Epithelial cell of esophagus (primary cell): ENCODE measurements at places on chromosomes 3 and 15.

- no peak for DNase-seq
Measured at GRCh38 chr3:79378064-79378463, 389.7 kb downstream of the ROBO1 start.

DNA sequence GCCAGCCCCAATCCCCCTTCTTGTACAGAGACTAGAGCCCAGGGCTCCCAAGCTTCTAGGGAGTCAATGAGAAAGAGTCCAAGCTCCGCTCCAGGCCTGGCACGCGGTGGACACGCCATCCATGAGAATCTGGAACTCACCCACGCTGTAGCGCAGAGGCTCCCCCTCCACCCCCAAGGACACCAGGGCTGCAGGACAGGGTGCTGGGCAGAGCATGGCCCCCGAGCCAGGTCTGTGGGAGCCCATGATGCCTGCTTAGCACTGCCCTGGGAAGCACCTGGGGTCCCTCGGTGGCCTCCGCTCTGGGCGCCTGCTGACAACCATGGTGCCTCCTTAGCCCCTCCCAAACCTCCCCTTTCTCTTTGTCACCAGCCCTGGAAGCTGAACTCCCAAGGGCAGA lies 28.5 kb downstream of the ACSBG1 start:
- DNase-seq: no peak

DNA sequence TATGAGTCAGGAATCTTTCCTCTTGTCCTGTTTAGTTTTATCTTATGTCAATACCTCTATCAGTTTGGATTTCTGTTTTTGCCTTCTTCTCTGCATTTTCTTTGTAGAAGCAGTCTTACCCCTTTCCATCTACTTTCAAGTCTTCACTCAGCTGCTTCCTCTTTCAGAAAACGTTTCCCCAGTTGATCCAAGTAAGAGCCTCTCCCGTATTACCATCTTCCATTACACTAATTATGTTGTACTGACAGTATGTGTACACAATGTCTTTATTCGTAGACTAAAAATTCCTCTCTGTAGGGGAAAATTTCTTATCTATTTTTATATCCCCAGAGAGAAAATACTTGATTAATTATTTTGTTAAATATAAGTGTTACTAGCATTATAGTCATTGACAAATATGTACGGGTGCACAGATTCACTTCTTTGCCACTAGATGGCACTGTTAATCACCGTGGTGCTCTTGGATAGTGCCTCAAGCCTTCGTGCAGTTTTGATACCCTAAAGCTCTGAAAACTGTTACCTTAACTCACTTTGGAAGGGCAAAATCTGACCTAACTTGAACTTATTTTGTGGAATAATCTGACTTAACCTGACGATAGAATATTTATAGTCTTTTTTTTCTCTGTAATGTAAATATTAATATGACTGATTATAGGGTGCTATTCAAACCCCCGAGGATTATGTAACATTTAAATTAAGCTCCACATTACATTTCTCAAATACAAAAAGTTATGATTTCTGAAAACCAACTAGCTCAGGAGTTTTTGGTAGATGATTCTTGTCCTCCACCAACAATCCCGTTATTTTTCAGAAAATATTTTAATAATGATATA lies 74.2 kb upstream of the POU1F1 start:
- DNase-seq: peak; percentile 59

GRCh38 chr3:72655131-72655551 lies 193.1 kb downstream of the SHQ1 start:
- DNase-seq: no peak

- no peak for DNase-seq
Measured at GRCh38 chr3:86594838-86595237, 396.1 kb downstream of the VGLL3 start.

GRCh38 chr15:59553879-59554735 lies 57.5 kb upstream of the GCNT3 start:
- peak; percentile 94 for DNase-seq

DNA sequence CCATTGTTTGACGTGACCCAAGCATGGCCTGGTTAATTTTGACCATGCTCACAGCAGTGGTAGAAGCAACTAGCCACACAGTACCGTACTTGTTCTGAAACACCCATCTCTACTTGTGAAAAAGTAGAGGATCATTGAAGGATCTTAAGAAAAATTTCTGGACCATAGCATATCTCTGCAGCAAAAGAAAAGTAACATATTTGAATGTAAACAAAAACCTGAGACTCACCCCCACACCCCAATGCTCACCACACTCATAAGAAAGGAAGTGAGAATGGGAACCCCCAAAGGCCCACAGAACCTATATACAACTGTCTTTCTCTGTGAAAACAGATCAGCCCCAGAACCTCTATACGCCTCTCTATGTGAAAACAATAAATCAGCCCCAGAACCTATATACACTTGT lies 33.8 kb upstream of the TFRC start:
- no peak for DNase-seq

GRCh38 chr3:11479221-11479620 lies 164.5 kb downstream of the VGLL4 start:
- DNase-seq: no peak

- no peak for DNase-seq
Measured at GRCh38 chr3:33795131-33795530, 3.3 kb upstream of the PDCD6IP start.

GRCh38 chr3:99607151-99607550 lies 31.2 kb upstream of the COL8A1 start:
- no peak for DNase-seq

DNA sequence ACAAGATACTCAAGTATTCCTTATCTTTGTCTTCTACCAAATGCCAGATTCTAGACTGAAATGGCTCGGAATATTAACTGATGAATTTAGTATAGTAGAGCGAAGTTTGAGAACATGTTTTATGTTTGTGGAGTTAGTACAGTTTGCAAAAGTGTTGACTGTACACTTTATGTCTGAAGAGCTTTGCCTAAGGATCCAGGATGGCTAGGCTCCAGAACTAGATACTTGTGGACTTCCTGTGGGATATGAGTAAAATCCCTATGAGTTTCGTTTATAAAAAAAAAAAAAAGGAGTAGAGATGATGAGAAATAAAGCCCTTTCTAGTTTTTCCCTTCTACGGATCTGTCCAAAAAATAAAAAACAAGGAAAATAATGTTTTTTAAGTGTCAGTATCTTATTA lies 96.7 kb downstream of the TP63 start:
- peak; percentile 15 for DNase-seq

DNA sequence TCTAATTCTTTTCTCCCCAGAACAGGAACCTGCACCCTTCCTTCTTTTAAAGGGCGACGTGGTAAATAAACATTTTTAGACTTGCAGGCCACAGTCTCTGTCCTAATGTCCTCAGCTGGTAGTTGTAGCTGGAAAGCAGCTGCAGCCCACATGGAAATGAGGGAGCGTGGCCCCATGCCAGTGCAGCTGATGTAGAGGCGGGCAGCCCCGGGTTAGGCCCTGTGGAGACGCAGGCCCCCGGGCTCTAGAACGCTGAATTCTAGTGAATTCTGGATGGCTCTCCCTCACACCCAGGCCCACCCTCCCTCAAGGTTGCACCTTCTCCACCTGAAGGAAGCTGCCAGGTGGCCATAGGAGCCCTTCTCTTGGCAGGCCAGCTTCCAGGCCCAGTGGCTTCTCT lies 52.3 kb downstream of the PGPEP1L start:
- no peak for DNase-seq

- DNase-seq: no peak
Measured at GRCh38 chr3:6862880-6863195, 1.9 kb downstream of the GRM7 start.

GRCh38 chr3:187403768-187404288 lies 35.6 kb downstream of the RTP4 start:
- peak; percentile 88 for DNase-seq

DNA sequence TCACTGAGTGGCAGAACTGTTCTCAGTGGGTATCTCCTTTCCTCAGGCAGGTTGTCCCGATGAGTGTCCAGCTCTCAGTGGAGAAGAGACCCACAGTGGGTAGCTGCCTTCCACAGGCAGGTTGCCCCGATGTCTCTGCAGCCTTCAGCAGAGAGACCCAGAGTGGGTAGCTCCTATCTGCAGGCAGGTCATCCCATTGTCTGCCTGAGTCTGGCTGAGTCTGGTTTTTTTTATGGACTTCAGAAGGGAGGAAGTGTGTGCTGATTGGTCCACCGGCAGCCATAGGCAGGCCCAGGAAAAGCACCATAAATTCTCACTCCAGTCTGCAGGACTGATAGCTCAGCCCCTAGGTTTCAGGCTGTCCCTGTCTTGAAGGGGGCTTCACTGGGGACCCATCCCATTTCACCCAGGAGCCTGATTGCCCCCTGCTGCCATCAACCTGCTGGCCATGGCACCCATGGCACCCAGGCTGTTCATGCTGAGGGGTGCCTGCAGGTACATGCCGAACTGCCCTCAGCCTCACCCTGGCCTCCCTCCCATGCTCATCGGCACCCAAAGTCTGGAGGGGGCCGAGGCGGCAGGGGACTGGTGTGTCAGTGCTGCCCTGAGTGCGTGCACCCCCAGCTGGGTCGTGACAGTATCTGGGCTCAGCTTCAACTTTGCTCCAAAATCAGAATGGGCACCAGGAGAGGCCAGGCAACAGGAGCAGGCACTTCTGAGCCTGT lies 3.6 kb upstream of the LIMD1 start:
- DNase-seq: no peak

DNA sequence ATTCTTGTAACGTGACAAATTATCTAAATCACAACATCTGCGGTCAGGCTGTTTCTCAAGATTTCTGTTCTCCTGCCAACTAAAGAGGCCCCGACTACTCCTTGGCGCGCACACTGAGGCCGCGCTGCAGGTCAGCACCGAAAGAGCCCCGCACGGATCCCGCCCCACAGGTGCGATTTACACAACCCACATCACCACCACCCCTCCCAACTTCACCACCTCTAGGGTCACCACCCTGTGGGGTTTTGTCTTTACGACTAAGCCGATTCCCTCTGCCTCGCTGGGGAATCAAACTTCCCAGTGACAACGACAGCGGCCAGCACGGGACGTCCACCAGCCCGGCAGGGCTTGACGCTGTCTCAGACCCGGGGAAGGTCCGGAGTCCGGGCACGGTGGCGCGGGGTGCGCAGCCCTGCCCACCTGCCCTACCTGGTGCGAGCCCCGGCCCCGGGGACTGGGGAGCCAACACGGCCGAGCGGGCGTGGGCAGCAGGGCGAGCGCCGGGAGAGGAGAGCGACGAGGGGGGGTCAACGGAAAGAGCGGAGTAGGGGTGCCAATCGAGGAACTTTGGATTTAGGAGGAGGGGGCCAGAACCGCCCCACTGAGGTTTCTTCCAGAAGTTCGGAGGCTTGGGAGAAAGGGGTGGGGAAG lies 764 bp downstream of the UACA start:
- peak; percentile 68 for DNase-seq

- DNase-seq: peak; percentile 86
Measured at GRCh38 chr15:69410248-69410874, 3.8 kb upstream of the KIF23 start.

DNA sequence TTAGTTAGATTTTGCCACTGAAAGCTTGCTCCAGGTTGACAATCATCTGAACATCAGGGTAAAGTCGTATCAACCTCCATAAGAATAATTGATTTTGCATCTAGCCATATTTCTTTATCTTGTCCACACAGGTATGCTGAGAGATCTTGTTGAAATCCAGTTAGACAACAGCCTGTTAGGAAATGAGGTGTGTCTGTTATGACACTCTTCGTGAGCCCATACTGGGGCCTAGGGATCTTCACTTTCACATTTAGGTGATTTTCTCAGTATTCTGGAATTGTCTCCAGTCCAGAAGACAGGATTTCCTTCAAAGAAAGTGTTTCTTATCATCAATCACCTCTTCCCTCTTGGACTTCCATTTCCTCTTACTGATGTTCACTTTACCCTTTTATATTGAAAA lies 18.1 kb downstream of the DNAJB11 start:
- DNase-seq: peak; percentile 90

DNA sequence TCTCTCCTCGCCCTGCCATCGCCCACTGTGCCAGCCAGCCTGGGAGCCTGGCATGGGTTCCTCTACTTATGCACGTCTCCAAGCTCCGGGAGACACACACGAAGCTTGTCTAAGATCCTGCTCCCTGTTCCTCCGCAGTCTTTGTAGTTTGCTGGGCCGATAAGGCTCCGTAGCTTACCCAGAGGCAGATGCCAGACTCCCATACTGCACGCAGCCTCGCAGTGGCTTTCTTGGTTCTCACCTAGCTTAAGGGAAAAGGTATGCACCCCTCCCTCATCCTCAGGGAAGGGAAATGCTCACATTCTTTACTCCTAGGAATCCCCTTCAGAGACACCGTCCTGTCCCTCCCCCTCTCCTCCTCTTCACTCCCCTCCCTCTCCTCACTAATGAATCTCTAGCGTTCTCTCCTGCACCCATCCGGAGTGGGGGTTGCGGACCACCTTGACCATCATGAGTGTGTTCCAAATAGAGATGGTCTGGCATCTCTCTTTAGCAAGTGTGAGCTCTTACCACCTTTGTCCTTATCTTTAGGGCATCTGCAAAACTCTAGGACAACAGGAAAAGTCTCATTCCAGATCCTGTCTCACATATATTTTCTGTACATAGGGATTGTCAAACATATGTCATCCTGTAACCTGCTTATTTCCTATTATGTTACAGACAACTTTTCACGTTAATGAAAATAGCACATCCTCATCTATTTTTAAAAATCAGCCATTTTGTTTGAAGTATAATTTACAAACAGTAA lies 56.5 kb downstream of the TMEM266 start:
- no peak for DNase-seq

GRCh38 chr3:198062068-198062465 lies 102.0 kb downstream of the LMLN start:
- DNase-seq: no peak

DNA sequence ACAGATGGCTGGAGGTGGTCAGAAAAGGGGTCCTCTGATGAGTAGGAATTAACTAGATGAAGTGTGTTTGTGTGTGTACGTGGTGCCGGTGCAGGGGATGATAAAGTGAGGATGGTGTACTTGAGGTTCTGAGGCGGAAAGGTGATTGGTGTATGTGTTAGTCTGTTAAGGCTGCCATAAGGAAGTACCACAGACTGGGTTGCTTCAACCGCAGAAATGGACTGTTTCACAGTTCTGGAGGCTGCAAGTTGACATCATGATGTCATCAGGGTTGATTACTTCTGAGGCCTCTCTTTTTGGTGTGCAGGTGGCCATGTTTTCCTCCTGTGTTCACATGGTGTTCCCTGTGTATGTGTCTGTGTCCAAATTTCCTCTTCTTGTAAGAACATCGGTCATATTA lies 202.4 kb upstream of the RGMA start:
- no peak for DNase-seq

- no peak for DNase-seq
Measured at GRCh38 chr15:74885461-74885860, 4.4 kb upstream of the MPI start.

- DNase-seq: no peak
Measured at GRCh38 chr3:80663426-80663825, 895.6 kb upstream of the ROBO1 start.

- no peak for DNase-seq
Measured at GRCh38 chr15:62439543-62440016, 274.5 kb upstream of the C2CD4B start.

DNA sequence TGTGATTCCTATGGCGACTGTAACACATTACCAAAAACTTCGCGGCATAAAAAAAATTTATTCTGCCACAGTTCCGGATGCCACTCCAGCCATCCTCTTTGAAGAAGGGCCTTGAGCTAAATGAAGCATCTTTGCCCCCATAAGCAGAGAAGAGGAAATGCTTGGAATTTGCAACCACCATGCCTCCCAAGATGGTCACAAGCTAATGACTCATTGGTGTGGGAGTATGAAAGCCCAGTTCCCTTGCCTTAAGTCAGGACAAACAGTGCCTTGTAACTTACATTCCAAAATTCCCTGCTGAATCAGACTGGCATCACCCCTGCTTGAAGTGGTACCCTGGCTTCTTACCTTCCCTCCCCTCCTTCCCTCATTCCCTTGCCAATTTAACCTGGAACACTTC lies 1077.4 kb downstream of the EPHA3 start:
- peak; percentile 8 for DNase-seq

- DNase-seq: no peak
Measured at GRCh38 chr3:114318295-114318694, 24.5 kb downstream of the TIGIT start.
